ENCODE measurements at places on chromosomes 3 and 15.

- no peak for DNase-seq
Measured at GRCh38 chr3:40593351-40593750, 68.6 kb downstream of the ZNF621 start.

DNA sequence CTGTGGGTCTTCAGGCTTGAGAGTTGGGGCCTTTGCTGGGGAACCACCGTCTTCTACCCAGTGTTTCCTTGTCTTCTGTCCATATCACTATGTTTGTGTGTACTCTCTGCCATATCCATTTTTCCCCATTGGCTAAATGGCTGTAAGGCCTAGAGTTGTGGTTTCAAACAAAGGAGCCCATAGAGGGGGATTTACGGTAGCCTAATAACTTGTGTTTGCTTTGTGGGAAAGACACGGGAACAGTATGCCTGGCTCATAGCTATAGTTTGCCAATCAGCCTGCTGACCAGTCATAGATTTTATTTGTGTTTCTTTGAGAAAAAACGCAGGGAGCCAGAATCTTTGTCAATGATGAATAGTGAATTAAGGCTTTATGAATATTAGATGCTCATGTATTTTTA is 554.8 kb downstream of the NAALADL2 start:
- DNase-seq: no peak

- no peak for DNase-seq
Measured at GRCh38 chr15:66753687-66754377, 51.8 kb downstream of the SMAD6 start.

- no peak for DNase-seq
Measured at GRCh38 chr3:113685956-113686721, 10.3 kb downstream of the USF3 start.

- no peak for DNase-seq
Measured at GRCh38 chr15:62896969-62897486, 145.5 kb upstream of the TPM1 start.

Data from right renal pelvis (tissue), 4 donors.